Activated naive CD4-positive, alpha-beta T cell treated with anti-CD3 and anti-CD28 coated beads, Interleukin-2, amount 10 ng/mL, durations not matched to agents 5 hours and 36 hours (primary cell): ENCODE measurements at places on chromosomes 5 and 9. TPM values are rescaled to one million over a fixed set of nuclear protein-coding genes. Genes with fewer than 3 reads are reported as not detected.

Gene ITGA2
- 5.0 TPM for total RNA-seq

Gene SLIT3
- not detected for total RNA-seq

Gene NRG2
- not detected for total RNA-seq

Gene PCAT7
- not detected for total RNA-seq

Gene UGT3A2
- total RNA-seq: not detected

Gene DCAF12
- total RNA-seq: 37.6 TPM

Gene HRCT1
- total RNA-seq: not detected

Gene LMNB1
- total RNA-seq: 224 TPM

Gene ORM2
- total RNA-seq: not detected

Gene GKAP1
- 6.2 TPM for total RNA-seq

Gene GRIN1
- not detected for total RNA-seq

Gene PELO
- 9.6 TPM for total RNA-seq
